ENCODE measurements at places on chromosomes 2 and 18. TPM values are rescaled to one million over a fixed set of nuclear protein-coding genes. Genes with fewer than 3 reads are reported as not detected.

KCNS3 gene
- polyA plus RNA-seq, result 2.9 TPM

C1QL2 gene
- not detected for polyA plus RNA-seq

LRP1B gene
- 0.10 TPM for polyA plus RNA-seq

TMEM178A gene
- polyA plus RNA-seq, result 1.1 TPM

CYS1 gene
- 0.29 TPM for polyA plus RNA-seq

PTPRM gene
- 6.3 TPM for polyA plus RNA-seq

GAL3ST2 gene
- 0.10 TPM for polyA plus RNA-seq

ZSWIM2 gene
- polyA plus RNA-seq, result not detected

MARCO gene
- 1.9 TPM for polyA plus RNA-seq

SLC9A4 gene
- 1.8 TPM for polyA plus RNA-seq

SNED1 gene
- polyA plus RNA-seq, result 3.6 TPM

NMUR1 gene
- polyA plus RNA-seq, result 0.47 TPM

NRP2 gene
- polyA plus RNA-seq, result 6.9 TPM

ERICH2 gene
- polyA plus RNA-seq, result 0.32 TPM

GPR35 gene
- 2.1 TPM for polyA plus RNA-seq

OTOS gene
- not detected for polyA plus RNA-seq

MC2R gene
- not detected for polyA plus RNA-seq

ELP2 gene
- polyA plus RNA-seq, result 40.3 TPM

AMER3 gene
- polyA plus RNA-seq, result not detected

MYO3B gene
- 0.08 TPM for polyA plus RNA-seq

EMILIN2 gene
- polyA plus RNA-seq, result 2.0 TPM

CKAP2L gene
- polyA plus RNA-seq, result 3.5 TPM

RUFY4 gene
- 0.28 TPM for polyA plus RNA-seq

ADNP2 gene
- polyA plus RNA-seq, result 4.6 TPM

TIMM21 gene
- 22.4 TPM for polyA plus RNA-seq

ANKRD30B gene
- not detected for polyA plus RNA-seq

ZNF396 gene
- polyA plus RNA-seq, result 0.65 TPM

TRIM43 gene
- polyA plus RNA-seq, result not detected

SERPINB12 gene
- 1.4 TPM for polyA plus RNA-seq

All from esophagus (tissue), 2 donors.